ENCODE measurements at places on chromosomes 12 and 14.

DNA sequence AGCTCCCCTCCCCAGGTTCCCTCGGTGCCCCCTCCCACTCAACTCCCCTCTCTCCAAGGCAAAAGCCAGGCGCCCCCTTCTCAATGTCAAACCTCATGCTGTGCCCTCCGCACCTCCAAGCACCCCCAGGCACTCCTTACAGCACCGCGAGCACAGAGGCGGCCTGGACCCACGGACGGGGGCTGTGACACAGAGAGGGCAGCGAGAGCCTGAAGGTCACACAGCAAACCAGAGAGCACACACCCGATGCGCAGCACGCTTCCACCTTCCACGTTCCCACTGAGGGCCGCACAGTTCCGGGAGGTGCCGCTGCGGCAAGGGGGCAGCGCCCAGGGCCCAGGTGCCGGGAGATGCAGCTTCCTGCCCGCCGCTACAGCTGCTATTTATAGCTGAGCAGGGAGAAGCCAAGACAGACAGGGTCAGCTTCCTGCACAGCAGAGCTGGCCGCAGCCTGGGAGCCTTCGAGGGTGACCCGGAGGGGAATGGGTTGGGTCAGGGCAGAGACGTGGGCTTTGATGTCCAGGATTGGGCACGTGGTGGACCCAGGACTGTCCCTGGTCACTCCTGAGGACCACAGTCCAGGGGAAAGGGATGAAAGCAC is 12.9 kb downstream of the NCOR2 start:
- no peak for DNase-seq

- peak; percentile 73 for DNase-seq
Measured at GRCh38 chr12:49331380-49332222, 5.4 kb downstream of the C1QL4 start.

DNA sequence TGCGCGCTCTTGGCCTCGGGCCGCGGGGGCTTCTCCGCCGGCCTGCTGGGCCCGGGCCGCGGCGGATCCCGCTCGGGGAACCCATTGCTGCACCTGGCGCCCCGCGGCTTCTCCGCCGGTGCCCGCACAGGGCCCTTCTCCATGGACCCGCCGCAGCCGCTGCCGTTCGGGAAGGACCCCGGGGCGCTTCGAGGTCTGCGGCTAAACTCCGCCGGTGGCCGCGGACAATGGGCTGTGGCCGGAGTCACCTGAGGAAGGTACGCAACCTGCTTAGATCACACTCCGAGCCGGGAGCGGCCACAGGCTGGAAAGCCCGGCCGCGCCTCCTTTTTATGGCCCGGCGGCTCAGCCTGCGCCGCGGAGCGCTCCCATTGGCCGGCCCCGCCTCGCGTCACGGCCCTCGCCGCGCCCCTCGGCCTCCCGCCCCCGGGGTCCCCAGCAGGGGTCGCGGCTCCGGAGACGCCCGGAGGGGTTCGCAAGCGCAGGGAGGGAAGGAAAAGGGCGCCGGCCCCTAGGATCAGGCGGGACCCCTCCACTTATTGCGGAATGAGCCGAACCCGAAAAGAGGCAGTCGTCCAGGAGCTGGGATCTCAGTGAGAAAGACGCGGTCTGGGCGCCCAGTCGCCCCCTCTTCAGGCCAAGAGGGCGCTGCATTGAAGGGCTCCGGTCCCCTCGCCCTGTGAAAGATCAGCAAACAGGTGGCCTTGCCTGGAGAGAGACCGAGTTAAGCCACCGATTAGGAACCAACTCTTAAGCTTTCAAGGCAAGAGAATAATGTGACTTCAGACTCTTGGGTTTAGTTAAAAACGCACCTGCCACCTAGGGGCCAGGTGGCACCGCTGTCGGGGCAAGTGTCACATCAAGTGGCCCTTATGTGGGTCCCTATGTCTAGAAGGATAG is at the start of gene GCH1:
Gene GCH1, minus strand, starts transcription at position 306 of the 900 bp plus-strand sequence. Its CDS starts 163 bp downstream, at position 143.
- DNase-seq = peak; percentile 38

DNA sequence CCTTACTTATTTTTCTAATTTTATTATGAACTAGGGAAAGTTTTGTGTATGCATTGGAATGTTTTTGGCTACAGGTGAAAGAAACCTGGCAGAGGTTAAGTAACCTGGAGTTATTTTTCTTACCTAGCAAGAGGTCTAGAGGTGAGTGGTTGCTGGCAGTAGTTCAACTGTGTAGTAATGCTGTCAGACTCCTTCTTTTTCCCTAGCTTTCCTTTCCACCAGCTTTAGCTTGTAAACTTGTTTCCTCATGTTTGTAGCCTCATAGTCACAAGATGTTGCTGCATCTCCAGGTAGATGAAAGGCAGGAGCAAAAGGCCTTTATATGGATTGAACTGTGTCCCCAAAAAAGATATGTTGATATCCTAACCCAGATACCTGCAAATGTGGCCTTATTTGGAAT is 105.1 kb upstream of the AMIGO2 start:
- DNase-seq = no peak

DNA sequence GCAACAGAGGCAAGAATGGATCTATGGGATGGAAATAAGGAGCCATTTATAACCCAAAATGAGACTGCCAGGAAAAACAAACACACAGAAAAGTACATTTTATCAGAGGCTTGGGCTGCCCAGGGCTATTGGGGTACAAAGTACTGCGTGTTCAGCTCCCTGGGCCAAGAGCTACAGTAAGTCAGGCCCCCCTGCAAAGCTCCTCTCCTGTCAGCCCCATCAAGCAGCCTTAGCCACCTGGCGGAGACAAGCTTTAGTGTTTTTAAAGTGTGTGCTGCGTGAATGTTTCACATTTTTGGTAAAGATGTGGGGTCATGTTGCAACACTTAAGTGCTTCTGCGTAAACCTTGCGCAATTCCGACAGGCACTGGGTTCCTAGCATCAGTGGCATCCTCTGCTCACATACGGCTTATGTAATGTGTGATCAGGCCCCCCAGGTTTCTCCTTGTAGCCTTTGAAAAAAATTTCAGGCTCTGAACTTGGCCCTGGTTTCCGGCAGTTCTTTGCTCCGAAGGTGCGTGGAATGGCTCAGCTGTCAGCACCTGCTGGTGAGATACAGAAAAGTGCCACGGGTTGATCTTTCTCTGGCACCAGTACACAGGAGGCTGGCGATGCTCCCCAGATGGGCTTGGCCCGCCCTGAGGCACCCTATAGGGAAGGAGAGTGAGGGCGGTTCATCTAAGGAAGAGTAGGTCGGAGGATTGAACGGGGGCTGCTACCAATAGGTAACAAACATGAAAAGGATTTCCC is 198.7 kb upstream of the EEA1 start:
- DNase-seq = peak; percentile 88

DNA sequence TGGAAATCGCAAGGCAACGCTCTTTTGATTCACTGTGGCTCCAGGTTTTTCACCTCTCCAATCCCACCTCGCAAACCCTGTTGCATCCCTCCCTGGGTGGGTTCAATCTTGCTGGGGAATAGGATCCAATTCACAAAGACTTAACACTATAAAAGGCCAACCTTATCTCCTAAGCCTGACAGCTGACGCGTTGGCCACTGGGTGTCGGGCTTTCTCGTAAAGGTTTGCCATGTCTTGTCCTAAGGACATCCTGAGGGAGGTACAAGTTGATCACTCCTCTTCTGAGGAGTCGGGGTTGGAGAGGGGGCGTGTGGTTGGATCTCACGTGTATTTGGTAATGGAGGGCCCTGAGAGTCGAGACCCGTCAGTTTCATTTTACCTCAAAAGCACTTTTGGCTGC is 112.6 kb upstream of the FZD10 start:
- DNase-seq = no peak

- peak; percentile 92 for DNase-seq
Measured at GRCh38 chr12:27554421-27555186, 30.6 kb downstream of the PPFIBP1 start.

DNA sequence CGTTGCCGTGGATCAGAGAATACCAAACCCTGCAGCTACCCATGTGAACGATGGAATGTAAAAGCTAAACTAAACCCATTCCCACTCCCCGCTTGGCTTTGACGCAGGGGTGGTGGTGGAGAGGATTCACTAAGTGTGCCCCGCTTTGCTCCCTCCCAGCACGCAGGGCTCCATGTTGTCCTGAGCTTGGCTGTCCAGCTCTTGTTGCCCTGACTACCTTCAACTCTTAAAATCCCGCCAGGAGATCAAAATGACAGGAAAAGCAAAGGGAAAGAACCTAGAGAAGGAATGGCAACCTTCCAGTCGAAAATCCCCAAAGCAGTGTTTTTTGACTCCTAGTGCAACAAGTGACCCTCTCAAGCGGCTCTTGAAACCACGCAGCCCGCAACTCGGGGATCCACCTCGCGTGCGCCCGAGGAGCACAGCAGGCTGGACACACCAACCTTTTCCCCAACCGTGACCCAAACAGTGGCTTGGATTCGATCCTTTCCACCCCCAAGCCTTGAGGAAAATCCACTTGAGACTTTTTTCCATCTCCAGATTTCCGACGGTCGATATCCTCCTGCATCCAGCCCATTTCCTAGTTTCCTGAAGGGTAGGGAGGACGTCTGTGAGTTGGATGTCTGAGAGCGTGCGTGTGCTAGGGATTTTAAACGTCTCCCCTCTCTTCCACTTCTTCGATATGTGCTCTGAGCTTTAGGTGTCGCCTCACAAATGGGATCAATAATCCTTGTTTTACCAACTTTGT is 1.4 kb downstream of the SYT10 start:
- DNase-seq = no peak

DNA sequence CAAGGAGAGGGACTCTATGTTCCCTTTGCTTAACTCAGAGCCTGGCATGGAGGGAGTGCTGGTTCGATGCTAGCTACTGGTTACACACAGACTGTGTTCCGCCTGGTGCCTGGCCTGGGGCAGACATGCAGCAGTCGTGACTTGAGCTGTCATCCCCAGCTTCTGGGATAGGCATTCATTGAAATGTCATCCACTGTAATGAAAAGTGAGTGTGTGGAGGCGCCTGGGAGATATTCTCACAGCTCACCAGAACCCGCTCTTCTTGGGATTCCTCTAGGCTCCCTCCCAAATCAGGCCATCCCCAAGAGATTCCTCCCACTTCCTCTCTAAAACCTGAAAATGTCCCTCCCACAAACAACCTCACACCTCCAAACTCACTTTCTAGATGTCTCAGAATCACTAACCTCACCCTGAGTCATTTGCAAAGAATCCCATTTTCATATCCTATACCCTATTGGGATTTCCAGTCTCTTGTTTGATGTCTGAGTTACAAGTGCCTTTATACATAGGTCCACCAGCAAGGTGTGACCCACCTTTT is 82.8 kb downstream of the CRACR2A start:
- no peak for DNase-seq

GRCh38 chr12:20377750-20378149 is 9.4 kb downstream of the PDE3A start:
- DNase-seq = no peak

DNA sequence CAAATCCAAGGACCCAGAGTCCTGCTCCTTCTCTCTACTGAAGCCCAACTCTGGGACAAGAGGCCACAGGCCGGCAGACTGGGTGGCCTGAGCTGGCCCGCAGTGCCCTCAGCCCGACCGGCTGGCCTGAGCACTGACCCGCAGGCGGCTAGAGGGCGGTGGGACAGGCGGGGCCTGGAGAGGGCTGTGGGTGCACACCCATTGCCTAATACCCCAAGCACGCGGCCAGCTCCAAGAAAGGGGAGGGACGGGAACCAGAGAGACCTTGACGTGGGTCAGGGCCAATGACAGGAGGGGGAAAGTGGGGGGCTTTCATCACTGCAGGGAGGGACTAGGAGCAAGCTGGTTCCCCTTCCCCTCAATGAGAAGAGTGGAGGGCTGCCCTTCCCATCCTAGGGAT is 2.0 kb upstream of the WNT10B start:
- peak; percentile 76 for DNase-seq
